ENCODE measurements at places on chromosomes 12 and 14.

- DNase-seq: no peak
Measured at GRCh38 chr12:12521044-12521485, 41.6 kb downstream of the DUSP16 start.

- DNase-seq: peak; percentile 61
Measured at GRCh38 chr12:3119756-3120601, 42.8 kb downstream of the TSPAN9 start.

GRCh38 chr12:102551186-102551585, 70.8 kb upstream of the IGF1 start:
- DNase-seq: peak; percentile 28

DNA sequence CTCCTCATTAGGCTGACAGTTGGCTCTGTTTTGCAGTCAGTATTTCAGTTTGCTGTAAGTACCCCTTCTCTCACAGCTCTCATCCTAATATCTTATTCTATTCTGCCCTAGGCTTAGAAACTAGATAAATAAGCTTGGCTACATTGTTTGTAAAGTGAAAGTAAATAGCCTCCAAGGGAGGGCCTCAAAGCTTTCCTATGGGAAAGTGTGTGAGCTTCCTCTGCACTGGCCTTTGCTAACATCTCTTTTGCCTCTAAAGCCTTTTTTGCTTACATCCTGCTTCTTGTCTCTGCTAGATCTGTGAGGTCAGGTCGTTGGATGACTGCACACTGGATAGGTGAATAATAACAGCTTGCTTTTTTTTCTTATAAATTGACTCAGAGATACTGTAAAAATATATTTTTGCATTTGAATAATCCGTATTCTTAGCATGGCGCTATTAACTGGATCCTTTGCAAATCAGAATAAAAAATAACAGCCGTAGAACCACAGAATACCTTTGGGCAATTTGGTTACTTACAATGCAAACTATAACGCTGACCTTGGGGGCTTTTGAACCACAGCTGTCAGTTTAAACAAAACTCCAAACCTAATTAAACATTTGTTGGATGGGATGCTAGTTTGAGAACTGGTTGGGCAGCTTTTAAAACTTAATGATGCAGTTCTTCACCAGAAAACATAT, 55.1 kb downstream of the TTC6 start:
- DNase-seq: no peak

- no peak for DNase-seq
Measured at GRCh38 chr14:55332654-55333570, 61.7 kb downstream of the FBXO34 start.

DNA sequence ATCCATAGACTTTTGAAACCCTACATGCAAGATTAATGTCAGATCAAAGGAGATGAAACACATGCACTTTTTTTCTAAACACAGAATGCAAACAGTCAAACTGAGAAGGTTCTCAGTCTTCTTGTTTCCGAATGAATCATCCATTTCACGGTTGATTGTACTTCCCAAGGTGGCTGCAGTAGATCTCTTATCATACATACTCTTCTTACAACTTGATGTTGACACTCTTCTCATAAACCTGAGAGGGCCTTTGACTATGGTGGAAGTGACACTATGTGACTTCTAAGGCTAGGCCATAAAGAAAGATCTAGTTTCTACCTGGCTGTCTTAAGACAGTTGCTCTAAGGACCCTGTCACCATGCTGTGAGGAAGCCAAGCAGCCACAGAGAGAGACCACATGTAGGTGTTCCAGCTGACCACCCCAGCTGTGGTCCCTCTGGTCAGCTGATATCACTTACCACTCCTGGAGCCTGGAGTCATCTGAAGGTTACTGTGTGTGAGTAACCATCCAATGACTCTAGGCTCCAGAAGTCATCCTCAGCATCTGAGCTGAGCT, 67.2 kb upstream of the HMGA2 start:
- DNase-seq: no peak

DNA sequence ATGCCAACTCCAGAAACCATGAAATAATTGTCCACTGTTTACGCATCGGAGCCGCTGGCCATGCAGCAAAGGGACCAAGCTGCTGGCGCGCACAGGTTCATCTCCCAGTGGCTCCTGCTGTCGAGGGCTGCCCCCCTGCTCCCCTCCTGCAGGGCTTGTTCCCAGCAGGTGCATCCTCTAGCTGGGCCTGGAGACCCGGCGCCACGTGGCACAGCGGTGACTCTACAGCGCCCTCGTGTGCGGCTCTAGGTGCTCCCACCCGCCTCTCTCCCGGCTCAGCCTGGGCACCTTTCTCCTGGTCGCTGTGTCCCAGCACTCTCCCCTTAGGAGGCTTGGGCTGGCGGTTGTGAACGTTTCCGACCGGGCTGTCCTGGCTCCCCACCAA, 37.5 kb upstream of the INF2 start:
- DNase-seq: no peak
